ENCODE measurements at places on chromosomes 12 and 14.

DNA sequence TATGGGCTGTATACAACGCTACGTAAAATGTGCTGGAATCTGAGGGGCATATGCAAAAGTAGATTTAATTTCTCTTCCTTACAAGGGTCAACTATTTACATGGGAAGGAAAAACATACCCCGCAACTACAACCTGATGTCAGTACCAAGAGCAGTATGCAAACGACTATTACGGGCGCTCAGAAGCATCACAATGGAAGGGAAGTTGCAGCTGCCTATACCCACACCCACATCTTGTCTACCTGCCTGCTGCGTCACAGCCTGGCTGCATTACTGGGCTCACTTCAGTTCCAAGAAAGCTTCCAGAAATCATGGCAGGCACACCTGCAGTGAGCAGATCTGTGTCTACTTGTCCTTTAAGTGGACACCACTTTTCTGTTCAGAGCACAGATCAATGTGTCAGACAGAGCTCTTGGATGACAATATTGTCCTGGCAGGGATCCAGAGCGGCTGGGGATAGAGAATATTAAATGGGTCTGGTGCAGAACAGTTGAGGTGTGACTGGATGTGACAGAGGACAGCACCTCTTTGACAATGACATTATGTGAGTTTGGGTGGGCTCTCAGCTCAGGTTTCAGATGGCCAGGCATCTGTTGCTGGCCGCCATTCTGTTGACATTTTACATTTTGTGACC lies 41.5 kb upstream of the GNG2 start:
- no peak for DNase-seq

DNA sequence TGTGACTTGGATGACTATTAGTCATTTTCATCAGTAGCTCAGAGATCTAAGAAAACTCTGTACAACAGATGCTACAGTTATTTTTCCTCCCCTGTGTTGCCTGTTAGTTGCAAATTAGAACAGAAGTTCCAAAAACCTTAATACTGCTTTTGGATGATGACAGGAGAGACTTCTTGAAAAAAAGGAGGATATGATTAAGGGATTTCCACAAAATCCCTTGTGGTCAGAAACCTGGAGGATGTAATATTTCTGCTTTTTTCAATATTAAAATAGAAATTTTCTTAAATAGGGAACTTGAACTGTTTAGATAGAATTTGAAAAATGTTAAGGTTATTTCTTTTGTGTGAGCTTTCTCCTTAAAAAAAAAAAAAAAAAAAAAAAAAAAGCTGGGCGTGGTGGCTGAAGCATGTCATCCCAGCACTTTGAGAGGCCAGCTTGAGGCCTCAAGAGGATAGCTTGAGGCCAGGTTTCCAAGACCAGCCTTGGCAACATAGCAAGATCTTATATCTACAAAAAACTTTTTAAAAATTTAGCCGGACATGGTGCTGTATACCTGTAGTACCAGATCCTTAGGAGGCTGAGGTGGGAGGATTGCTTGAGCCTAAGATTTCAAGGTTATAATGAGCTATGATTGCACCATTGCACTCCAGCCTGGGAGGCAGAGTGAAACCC lies 14.1 kb downstream of the CMAS start:
- DNase-seq, result no peak

DNA sequence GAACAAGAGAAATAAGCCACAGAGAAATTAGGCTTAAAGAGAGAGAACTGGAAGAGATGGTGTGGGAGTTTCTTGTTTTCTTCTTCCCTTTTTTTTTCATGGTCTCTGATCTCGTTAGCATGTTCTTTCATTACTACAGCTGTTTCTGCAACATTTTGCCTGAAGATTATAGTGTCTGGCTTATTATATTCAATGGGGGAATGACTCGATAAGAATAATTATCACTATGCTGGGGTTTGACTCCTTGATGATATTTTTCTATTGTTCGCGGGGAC lies 70.0 kb downstream of the TMEM132C start:
- DNase-seq, result no peak

DNA sequence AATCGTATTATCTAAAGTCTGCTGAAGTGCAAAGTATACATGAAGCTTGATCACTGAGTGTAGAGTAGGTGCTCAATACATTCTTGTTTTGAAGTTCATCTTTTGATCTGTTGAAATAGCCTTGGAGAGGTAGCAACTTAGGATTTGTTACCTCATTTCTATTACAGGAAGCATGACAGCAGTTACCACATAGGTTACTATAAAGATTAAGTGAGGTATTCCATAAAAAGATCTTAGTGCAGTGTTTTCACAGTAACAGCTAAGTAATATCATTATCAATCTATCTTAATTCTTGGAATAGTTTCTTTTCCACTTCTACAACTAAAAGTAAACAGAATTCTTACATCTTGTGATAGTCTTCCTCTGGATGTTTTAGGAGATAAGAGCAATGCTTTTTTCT lies 50.9 kb downstream of the BTBD7 start:
- DNase-seq, result no peak

DNA sequence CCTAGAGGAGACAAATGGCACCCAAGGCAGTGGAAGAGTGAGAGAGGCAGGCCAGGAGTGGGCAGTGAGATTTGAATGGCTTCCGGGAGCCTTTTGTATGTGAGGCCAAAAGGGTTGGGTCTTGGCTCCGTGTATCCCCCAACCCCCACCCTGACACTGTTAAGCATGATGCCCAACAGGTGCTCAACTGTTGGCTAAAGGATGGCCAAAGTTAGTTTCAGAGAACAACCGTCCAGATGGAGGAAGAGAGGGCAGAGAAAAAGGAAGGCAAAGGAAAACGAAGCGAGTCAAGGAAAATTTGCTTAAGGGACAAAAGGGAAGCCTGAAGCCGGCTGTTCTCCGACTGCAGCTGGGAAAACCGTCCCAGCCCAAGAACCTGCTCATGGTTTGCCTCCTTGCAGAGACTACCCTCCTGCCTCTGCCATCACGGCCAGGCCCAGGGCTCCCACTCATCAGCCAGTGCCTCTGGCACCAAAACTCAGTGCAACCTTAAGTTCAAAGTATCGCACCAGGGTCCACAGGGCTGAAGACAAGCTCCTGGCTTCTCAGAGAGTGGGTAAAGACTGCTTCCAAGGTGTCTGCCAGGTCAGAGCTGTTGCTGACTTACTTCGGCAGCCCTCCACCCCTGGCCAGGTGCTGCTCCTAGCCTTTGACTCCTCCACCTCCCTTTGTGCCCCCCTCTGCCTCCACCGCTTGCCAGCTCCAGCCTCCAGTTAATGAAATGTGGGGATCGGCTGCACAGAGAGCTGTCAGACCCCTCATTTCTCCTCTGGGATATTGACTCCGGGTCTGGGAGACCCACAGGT lies 4.2 kb upstream of the C1QL4 start:
- DNase-seq, result no peak

- no peak for DNase-seq
These were observed 69.3 kb downstream of the RIMBP2 start for GRCh38 chr12:130646716-130647370.

GRCh38 chr14:65179918-65180724 lies 77.8 kb upstream of the MAX start:
- DNase-seq, result no peak

- DNase-seq, result no peak
These were observed 455.0 kb upstream of the TMPO start for GRCh38 chr12:98060411-98060810.

DNA sequence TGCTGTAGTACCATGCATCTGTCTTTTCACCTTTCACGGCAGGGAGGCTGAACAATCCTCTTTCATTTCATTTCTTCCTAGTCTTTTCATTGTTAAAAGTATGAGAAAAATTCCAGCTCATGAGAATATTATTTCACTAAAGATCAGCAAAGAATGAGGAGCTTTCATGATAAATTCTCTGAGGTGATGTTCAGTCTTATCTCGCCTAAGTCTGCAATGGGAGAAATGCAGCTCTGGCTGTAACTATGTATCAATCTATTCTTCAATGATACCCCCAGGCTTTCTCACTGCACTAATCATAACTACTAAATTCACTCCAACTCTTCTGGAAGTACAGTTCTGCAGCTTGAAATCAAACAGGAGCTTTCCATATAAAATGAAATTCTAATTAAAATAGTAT lies 15.7 kb downstream of the FOXG1 start:
- no peak for DNase-seq

DNA sequence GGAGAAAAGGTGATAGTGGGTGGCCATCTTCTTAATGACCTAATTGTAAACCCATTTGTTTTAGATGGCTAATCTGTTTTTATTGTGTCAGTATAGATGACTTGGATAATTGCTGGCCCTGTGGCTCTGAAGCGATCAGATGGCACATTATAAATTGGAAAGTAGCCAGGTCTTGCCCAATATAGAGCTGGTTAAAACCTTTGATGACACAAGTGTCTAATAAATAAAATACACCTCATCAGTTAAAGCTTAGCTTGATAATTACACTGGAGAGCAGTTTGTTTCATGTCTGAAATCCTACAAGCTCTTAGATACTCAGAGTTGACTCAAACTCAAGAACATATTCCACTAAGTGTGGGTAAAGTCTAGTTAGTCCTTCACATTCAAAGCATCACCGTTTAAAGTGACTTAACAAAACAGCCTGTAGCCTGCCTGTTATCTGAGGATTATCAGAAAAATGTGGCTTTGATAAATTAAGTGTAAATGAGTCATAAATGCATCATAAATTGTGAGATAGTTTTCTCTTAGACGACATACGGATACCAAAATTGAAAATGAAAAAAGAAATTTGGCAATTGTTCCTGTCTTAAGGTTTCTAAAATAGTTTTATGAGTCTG lies 280.9 kb downstream of the LRIG3 start:
- no peak for DNase-seq

- no peak for DNase-seq
These were observed 79.2 kb upstream of the CMKLR1 start for GRCh38 chr12:108418164-108418890.

DNA sequence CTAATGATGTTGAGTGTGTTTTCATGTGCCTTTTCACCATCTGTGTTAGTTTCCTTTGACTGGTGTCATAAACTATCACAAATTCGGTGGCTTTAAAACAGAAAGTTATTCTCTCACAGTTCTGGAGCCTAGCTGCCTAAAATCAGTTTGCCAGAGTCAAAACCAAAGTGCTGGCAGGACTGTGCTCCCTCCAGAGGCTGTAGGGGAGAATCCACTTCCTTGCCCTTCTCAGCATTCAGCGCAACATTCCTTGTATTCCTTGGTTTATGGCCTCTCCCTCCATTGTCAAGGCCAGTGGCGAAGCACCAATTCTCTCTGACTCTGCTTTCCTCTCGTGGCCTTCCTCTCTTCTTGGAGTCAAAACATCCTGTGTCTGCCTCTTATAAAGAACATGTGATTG lies 174.2 kb upstream of the PDE3A start:
- DNase-seq, result no peak

DNA sequence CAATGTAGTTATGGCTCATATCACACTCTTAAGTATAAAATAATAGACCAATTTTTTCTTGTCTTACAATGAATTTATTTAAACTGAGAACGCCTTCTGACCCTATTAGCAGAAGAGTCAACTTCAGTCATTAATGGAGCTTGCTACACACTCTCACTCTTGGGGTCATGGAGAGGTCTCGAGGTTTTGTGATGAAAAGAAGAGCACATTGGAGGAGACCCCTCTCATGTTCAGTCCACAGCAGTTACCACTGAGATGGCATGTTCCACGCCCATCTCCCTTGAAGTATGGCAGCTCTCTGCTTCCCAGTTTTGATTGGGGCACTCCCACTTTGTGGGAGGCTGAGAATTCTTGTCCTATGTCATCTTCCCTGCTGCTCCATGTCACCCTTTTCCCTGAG lies 266.4 kb downstream of the RPS29 start:
- DNase-seq, result no peak

- DNase-seq, result no peak
These were observed 27.1 kb upstream of the NR2C1 start for GRCh38 chr12:95100264-95101190.
